ENCODE measurements at places on chromosomes 2 and 18.

- DNase-seq = peak; percentile 53
Measured at GRCh38 chr2:105393373-105394055, 5.3 kb downstream of the FHL2 start.

DNA sequence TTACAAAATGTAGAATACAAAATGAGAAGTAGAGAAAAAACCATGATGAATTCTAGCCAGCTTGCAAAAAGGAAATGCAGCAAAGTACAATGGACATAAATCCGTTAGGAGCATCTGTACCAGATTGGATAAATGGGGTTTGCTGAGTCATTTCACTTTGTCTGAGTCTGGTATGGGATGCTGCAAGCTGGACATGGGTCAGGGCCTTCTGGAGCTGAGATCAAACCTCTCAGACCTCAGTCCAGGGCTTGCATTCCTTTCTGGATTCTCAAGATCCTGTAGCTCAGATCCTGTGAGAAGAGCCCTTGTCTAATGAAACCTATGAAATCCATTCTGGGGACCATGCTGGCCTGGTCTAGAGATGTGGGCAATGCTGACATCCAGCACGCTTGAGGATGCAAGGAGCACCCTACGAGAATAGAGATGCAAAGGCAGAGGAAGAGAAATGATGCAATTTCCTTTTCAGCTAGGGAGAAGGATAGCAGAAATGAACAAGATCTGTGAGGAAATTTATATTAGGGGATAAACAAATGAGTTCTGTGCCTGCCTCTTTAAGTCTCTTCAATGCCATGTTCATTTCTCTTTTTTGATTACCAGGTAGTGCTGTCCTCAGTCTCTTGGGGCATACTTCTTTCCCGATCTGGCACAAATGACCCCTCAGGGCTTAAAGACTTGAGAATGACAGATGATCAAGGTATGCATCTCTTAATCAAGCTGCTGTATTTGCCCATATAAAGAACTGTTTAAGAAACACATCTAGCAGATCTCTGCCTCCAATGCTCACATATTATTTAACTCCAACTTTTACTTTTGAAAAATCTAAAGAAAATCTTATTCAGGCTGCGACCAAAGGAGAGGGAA is 230.4 kb downstream of the MEIS1 start:
- no peak for DNase-seq

DNA sequence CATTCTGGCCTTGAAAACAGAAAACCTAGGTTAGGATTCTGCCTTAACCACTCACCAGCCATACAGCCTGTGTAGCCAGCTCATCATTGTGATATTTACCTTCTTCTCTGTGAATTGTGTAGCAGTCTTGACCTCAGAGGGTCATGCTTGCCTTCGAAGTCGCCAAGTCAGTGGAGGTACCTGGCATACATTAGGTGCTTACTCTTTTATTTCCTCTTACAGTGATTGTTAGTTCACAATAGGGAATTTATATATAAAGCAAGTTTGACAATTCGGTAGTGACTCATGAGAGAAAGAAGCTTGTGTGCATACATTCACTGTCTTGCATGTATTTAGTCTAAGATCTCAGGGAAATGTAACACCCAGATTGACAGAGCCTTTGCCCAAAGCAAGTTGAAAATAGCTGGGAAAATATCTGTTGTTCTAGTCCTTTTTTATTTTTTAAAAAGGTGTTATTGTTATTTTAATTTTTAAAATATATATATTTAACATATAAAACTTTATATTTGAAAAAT is 290.6 kb downstream of the PTGR3 start:
- DNase-seq = no peak

- peak; percentile 11 for DNase-seq
Measured at GRCh38 chr2:128315829-128316776, 2.6 kb downstream of the HS6ST1 start.

DNA sequence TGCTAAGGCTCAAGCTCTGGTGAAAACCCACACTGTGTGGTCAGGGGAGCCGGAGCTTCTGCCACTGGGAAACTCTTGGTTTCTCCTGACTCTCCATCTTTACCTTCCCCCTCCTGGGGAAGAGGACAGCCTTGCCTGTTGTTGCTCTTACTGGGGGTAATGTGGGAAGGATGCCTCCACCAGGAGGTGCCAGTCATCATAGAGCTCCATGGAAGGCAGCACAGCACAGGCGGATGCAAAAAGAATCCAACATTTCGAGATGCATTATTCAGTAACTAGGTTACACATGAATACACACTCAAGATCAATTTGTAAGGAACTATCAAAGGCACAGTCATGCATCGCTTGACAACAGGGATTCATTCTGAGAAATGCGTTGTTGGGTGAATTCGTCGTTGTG is 322.6 kb downstream of the AFF3 start:
- no peak for DNase-seq

DNA sequence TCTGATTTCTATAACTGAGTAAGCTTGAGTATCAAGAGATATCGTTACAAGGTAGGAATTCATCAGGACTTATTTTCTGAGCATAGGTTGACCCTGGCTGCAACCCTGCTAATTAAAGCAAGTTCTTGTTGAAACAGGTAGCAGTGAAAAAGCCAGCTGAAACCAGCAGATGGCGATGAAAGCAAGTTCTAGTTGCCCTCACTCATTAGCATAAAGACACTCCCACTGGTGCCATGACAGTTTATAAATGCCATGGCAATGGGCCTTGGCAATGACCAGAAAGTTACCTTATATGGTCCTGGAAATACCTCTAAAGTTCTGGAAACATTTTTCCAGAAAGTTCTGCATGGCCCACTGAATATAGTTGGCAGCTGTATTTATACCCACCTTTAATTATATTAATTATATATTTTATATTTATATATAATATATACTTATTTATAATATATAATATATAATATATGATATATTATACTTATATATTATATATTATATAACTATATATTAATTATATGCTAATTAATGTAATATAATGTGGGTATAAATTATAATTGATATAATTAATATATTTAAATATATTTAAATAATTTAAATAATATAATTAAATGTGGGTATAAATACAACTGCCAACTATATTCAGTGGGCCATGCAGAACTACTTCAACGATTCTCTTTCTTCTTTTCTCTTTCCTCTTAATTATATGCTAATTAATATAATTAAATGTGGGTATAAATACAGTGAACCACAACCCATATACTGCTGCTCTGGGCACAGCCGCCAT is 188.0 kb downstream of the CDH7 start:
- DNase-seq = no peak

All from left ventricle myocardium inferior (tissue), 1 donor.